ENCODE measurements at places on chromosomes 16 and 17.

DNA sequence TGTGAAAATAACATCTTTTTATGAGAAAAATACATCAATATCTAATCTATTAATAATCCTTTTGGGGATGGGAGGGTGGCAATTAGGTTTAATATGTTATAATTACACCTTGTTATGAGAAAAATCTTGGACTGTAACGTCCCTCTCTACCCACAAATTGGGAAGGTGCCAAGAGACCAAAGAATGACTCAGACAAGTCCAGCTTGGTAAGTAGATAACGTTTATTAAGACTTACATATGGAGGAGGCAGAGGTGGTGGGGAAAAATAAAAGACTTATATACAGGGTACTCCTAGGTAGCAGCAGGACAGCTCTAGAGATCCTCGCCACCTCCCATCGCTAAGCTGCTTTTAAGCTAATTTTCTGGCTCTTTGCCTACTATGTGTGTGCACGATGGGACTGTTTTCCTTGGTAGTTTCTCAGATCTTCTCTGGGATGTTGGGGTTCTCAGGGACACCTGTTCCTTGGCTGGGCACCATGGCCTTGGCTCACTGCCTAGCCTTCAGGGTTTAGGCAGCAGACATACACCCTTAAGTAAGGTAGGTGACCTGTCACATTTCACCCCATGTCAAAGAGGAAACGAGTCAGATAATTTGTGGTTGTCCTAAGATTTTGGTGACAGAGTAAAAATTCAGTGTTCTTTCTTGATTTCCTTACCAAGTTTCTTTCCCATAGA lies 31.5 kb downstream of the RBL2 start:
- no peak for DNase-seq

- DNase-seq, result no peak
Observed at GRCh38 chr16:82395212-82395611, 225.2 kb upstream of the MPHOSPH6 start.

GRCh38 chr17:77526259-77526711 lies 385.5 kb downstream of the SEC14L1 start:
- DNase-seq, result no peak

GRCh38 chr16:27272076-27272475 lies 3.5 kb upstream of the NSMCE1 start:
- no peak for DNase-seq

DNA sequence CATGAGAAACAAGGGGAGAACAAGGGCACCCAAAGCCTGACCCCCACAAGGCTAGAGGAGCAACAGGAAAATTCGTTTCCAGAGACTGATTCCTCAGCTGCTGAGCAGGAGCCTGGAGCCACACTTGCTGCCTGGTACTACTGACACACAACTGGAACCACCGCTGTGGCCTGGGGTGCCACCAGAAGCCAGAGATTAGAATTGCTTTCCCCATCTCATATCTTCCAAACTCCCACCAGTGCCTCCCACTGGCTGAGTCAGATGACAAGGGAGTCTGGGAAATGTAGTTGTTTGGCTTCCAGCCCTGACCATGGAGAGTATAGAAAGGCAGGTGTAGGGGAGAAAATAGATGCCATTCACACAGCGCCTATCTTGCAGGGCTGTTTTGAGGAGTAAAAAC lies 4.1 kb upstream of the TMEM11 start:
- DNase-seq, result no peak

DNA sequence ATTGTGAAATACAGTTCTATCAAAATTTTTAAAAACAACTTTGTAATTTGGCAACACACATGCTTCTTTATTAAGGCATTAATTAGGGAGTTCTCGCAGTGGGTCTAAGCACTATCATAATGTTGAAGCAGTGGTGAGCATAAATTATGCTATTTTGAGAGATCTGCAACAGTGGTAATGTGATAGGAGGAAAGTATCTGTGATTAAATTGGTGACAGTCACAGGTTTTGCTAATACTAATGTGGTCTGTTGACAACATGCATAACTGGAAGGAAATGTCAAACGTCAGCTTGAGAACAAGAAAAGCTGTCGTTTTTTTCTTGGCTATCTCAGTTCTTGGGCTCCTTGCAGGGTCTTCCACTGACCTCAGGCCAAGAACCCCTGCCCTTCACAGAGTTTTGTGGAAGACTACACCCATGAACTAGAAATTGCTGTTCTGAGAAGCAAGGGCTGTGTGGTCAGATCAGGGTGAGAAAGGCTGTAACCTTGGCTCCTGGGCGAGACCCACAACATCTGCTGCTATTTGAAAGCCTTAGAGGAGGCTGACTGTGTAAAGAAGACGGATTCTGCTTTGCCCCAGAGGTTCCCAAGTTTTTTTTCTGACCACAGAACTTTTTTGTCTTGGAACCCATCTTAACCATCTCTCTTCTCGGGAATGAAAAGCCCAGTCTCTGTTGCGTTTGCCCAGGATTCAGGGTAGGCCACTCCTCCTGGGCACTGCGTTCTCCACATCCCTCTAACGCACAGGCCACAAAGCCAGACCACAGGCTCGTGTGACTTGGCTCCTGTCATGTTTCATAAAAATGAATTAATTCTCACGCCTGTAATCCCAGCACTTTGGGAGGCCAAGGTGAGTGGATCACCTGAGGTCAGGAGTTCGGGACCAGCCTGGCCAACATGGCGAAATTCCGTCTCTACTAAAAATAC lies 13.9 kb downstream of the ATP2A1 start:
- no peak for DNase-seq

DNA sequence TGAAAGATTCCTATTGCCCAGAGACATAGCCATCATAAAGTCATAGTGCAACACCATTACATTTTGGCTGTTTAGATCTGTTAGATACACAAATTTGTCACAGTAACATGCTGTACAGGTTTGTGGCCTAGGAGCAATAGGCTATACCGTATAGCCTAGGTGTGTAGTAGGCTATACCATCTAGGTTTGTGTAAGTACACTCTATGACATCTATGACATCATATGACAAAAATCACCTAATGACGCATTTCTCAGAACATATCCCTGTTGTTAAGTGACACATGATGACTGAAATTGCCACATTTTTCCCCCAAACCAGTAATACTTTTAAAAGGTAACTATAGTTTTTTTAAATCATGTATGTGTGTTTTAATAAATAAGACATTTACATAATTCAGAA lies 43.3 kb downstream of the NLK start:
- DNase-seq, result no peak

DNA sequence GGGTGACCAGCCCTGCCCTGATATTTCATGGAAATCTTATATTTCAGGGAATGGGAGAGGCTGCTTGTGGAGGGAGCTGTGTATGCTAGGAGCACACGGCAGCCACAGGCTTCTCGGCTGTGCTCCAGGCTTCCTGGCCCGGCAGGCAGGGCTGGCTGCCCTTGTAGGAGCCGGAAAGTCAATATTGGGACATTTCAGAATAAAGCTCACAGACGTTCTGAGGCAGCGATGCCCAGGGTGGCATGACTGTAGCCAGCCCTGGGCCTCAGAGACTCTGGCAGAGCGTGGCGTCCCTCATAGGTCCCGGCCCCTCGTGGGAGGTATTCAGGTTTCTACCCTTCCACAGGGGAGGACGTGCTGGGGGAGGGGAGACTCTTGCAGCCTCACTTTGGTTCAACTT lies 65.7 kb downstream of the BANP start:
- DNase-seq, result no peak

DNA sequence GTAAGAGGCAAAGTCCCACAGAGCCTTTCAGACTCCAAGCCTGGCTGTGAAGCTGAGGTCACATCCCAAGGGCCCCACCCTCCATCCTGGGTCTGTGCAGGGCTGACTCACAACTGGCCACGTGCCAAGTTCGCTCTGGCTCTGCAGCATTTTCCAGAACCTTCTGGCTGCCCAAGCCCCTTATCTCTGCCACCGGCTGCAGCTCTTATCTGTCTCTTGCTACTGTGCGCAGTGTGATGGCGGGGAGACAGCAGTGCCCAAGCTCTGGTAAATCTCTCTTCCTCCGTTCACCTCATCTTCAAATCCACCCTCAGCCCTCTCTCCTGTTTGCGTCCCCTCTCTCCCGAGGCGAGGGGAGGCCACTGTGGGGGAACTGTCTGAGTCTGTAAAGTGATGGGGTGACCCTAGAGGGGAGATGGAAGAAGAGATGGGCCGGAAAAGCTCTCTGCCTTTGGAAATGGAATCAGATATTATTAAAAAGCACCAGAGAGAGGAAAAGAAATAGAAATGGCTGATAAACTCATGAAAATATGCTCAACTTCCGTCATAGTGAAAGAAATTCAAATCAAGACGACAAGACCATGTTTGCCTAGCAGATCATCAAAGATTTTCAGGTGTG lies 162.7 kb upstream of the CDC42EP4 start:
- peak; percentile 60 for DNase-seq

- DNase-seq, result peak; percentile 34
Observed at GRCh38 chr17:70622368-70623260, 453.3 kb downstream of the KCNJ2 start.

DNA sequence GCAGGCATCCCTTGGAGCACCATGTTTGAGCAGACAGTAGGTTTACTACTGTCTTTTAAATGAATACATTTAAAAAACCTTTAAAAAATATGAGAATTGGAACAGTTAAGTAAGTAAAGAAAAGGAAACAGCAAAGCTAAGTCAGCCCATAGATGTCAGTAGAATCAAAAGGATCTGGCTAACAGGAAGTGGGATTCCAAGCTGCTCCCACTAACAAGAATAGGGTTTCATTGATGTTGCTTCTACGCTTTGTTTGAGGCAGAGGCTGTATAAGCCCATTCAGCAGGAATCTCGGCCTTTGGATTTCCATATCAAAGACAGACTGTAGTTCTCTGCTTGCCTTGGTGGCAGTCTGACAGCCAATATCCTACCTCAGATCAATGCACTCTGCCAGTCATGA lies 122.9 kb upstream of the ELAC2 start:
- no peak for DNase-seq

GRCh38 chr16:6573577-6573976 lies 759.1 kb upstream of the RBFOX1 start:
- no peak for DNase-seq

- no peak for DNase-seq
Observed at GRCh38 chr17:28969706-28970393, 18.5 kb upstream of the PHF12 start.

DNA sequence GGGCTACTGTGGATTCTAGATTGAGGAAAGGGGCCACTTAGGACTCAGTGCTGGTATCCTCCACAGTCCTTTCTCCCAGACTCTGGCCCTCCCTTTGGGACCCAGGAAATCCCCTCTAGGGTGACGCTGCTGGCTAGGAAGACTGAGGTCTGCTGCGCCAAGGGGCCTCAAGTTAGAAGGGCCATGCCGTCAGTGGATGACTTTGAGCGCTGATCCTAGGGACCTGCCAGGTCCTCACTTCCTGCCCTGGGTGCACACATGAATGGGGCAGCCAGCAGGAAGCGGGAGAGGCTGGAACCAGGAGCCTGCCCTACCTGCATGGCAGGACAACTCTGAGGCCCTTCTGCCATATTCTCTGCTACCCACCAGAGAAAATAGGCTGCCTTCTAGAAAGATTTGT lies 145.0 kb downstream of the RAB11FIP4 start:
- no peak for DNase-seq

DNA sequence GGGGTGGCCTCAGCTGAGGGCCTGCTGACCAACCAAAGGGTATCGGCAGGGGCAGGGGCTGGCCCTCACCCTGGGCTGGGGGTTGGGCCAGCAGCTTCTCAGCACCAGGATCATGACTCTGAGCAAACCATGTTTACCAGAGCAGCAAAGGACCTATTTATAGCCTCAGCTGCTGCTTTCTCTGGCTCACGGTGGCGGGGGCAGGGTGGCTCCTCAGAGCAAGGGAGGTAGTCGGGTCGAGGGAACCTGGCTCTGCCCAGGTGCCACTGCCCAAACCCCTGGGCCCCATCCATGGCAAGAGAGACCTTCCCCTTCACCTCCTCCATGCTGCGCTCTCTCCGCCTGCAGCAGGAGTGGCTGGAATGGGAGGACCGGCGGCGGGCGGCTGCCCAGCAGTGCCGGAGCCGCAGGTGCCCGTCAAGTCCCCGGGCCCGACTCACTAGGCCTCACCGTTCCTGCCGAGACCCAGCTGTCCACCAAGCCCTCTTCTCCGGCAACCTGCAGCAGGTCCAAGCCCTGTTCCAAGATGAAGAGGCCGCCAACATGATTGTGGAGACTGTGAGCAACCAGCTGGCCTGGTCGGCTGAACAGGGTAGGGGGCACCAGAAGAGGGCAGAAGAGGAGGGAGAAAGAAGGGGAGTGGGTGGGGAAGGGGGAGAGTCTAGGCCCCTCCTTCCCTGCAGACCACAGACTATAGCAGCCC lies at the start of gene ASB16:
TSS of gene ASB16 (plus strand) at position 206 of the 703 bp plus-strand sequence. CDS start at position 292, 86 bp downstream.
- no peak for DNase-seq

- DNase-seq, result peak; percentile 35
Observed at GRCh38 chr16:19559242-19559910, 3.9 kb downstream of the VPS35L start.

DNA sequence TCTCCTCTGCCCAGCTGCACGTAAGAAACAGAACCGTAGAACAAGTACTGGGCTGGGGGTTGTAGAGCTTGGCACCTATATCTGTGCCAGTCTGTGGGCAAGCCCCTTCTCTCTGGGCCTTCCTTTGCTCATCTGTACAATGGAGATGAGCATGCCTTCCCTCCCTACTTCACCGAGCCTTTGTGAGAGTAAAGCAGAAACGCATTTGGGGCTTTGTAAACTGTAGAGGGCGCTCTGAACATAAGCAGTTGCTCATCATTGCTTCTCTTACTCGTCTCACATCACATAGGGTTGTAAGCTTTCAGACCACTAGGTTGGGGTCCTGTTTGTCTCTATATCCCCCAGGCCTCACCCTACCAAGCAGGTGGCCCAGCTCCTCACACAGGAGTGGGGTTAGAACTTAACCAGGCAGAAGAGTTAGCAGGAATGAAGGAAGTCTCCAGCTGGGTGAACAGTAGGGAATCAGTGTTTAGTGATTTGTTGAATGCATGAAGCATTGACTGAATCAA lies 15.1 kb downstream of the SAMD14 start:
- peak; percentile 82 for DNase-seq

DNA sequence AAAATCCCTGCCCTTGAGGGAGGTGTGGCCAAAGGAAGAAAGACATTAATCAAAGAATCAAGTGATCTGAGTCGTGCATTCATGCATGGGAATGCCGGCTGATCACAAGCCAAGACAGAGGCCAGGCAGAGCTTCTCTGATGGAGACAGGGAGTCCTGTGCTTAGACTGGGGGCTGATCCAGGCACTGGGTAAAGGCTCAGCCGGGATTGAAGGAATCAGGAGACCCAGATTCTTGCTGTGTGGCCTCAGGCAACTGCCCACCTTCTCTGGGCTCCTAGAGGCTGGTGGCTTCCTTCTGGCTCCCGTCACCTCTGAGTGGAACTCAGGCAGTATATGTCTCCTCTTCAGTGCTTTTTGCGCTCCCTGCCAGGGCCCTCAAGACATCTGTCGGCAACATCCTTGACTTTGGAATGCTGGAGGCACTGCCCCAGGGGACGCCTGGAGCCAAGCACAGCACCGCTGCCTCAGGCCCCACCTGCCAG lies 17.7 kb downstream of the RAI1 start:
- DNase-seq, result no peak

Data from A549 (cell line).